ENCODE measurements at places on chromosomes 12 and 14.

- no peak for DNase-seq
These were observed 10.5 kb downstream of the TCL1B start for GRCh38 chr14:95696741-95697140.

DNA sequence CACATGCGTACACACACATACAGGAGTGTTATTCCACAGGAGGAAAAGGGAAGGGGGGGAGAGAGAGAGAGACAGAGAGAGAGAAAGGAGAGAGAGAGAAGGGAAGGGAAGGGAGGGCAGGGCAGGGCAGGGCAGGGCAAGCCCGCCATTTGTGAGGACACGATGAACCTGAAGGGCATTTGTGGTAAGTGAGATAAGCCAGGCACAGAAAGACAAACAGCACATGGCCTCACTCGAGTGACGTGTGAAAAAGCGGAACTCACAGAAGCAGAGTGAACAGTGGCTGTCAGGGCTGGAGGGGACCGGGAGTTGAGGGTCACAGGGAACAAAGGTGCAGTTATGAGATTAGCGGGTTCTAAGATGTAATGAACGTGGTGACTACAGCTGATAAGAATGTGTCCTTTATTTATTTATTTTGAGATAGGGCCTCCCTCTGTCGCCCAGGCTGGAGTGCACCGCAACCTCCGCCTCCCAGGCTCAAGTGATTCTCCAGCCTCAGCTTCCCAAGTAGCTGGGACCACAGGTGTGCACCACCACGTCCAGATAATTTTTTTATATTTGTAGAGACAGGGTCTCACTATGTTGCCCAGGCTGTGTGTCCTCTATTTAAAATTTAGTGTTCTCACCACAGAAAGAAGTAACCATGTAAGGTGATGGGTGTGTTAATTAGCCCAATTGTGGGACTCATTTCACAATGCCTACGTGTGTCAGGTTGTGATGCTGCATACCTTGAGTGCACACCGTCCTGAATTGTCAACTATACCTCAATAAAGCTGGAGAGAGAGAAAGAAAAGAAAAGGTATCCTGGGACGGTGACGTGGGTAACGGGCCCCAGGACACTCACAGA is 18.7 kb upstream of the FBRSL1 start:
- no peak for DNase-seq

GRCh38 chr12:57929092-57929830 is 12.1 kb upstream of the ATP23 start:
- DNase-seq = no peak

DNA sequence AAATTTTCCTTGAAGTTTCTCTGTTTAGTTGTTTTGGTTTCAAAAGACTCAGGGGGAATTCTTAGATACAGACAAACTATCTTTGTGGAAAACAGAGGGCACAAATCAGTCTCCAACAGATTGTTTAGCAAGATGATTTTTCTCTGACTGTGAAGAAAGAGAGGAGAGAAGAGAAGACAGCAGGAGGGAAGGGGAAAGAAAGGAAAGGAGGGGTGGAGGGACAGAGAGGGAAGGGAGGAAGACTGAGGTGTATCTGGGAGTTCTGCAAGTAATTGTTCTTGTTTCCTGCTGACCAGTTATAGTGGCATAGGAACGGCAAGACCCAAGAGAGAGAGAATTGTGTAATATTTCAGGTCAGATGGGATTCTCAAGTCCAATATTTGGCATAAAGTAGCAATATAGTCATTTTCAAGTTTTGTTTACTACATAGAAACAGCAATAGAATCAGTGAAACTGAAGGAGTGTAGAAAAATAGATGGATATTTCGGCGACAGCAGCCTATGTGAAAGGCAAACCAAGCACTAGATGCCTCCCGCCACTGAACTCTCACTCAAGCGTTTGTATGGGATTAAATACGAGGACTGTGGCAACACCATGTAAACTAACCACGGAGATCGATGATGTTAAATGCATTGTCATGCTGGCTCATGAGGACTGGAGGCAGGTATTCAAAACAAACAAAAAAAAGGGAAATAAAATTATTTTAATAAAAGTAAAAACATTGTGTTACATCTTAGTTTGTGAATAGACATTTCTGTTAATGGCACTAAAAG is 342.5 kb downstream of the SLC16A7 start:
- DNase-seq = no peak

Measured in T1000 (cell line).